Activated T-cell treated with anti-CD3 and anti-CD28 coated beads for 24 hours (primary cell): ENCODE measurements at places on chromosomes 5 and 9.

DNA sequence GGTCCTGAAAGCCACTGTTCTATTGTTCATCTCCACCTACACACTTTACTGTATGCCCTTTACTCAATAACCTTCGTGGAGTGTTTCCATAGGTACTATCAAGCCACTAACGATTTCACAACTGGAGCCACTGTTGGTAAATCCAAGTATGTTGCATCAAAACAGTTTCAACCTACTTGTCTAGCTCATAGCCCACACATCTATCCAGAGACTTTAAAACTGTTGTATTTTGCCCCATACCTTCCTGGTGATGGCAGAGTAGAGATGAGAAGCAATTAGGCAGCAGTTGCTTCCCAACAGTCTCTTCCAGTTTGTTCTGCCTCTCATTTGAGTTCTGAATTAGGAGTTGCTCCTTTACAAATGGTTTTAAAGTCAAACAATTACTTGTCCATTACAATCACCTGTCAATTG, 607 bp downstream of the FAXDC2 start:
- DNase-seq = no peak

DNA sequence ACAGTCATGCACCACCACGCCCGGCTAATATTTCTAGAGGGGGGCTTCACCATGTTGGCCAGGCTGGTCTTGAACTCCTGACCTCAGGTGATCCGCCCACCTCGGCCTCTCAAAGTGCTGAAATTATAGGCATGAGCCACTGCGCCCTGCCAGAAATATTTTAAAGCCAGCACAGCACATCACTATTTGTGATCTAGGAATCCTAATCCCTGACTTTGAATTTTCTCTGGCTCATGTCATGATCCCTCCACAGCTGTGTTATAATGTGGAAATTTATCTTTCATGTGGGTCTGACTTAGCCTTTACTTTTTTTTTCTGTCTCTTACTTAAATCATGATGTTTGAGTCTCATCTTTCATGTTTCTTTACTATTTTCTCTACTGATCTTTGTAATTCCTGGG, 18.7 kb upstream of the ITGA1 start:
- DNase-seq = no peak

DNA sequence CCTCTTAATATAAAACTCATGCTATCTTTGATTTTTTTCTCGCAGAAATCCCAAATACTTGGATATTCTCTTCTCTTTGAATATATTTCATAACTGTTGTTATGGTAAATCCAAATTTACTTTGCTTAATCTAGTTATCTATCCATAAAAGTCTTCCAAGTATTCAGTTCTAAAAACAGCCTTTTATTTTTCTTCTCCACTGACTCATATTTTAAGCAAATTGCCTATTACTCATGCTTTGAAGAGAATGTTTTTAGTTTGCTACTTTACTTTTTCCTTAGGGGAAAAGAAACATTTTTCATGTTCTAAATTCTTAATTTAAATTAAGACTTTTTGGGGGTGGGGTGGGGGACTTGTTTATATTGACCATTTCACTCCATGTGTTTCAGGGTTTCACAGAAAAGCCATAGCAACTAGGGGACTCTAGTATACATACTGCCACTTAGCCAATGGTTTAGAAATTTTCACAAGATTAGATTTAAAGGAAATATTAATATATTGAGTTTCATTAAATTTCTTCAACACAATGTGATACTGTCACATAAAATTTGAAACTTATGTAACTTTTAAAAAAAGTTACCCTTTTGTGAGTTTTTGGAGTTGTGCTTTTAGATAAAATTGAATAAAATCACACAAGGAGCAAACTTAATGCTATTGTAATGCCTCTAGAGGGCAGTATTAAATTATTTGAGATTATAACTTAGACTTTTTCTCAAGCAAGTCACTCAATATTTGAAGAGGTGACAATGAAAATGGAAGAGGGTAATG, 545.8 kb upstream of the ARRDC3 start:
- no peak for DNase-seq

DNA sequence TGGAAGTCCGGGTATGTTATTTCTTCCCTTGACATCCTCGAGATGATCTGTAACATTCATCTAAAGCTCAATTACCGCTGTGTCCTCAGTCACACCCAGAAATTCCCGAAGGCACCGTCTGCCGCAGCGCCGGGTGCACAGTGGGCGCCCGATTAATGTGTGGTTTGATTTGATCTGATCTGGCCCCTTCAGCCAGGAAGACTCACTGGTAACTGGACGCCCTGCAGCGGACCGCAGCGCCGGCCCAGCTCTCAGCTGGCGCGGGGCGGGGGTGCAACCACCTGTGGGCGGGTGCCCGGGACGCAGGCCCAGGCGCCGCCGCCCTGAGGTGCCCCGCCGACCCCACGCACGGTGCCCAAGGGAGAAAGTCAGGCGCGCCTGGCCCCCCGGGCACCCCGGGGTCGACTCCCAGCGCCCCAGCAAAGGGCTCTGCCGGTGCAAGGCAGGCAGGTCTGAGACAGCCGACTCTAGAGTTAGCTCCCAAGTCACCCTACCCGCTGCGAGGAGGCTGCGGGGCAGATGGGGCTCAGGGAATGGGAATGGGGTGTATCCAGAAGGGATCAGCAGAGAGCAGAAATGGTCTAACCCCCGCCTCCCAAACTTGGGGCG, 1.7 kb downstream of the EPB41L4B start:
- DNase-seq = no peak
